ENCODE measurements at places on chromosomes 16 and 17.

- no peak for DNase-seq
Observed at GRCh38 chr17:73194514-73195222, 1.8 kb downstream of the COG1 start.

DNA sequence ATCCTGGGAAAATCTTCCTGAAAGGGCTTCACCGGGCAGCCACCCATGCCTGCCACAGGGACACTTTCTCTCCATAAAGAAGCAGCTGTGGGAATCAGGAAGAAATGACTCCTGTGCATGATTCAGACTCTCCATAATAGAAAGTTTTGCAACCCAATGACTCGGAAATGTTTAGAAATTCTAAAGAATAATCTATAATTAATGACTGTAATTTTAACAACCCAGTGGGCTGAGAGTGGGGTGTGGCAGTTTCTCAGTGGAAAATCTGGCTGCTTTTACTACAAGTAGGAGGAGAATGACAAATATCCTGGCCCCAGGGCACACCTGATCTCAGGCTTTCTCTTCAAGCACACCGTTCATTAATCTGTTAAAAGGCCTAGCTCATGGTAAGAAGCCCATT is 25.7 kb downstream of the IRF8 start:
- no peak for DNase-seq

GRCh38 chr16:31479751-31480150 is 3.2 kb upstream of the SLC5A2 start:
- DNase-seq, result no peak

GRCh38 chr17:81550830-81551457 is 1.2 kb downstream of the FAAP100 start:
- no peak for DNase-seq

- no peak for DNase-seq
Observed at GRCh38 chr17:32861981-32862380, 14.9 kb downstream of the MYO1D start.

GRCh38 chr17:50181144-50181543 is 15.3 kb downstream of the SGCA start:
- DNase-seq, result no peak

GRCh38 chr17:75131278-75132017 is at the start of gene NT5C:
Gene NT5C (minus strand): TSS chr17:75131742. CDS start chr17:75131707, 35 bp downstream.
- DNase-seq, result peak; percentile 52

GRCh38 chr17:13569398-13570123 is 32.2 kb downstream of the HS3ST3A1 start:
- no peak for DNase-seq

DNA sequence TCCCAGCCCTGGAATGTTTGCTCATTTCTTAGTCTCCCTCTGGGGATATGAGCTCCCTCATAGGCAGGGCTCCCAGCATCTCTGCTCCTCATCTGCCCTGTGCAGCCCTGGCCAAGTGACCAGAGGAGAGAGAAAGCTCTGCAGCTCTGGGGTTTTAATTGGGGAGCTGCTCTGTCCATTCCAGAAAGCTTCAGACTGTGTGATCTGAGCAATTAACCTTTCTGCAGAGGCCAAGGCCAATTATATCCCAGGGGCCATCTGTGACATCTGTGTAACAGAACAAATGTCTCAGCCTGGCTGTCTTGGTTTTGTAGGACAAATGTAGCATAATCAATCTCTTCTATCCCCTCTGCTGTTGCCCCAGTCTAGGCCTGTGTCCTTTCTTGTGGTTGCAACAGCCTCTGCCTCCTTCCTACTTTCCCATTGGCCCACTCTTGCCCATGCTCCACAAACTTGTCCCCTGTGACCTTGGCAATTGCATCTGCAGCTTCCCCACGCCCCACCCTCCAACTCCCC is 156.0 kb downstream of the GSG1L start:
- no peak for DNase-seq

DNA sequence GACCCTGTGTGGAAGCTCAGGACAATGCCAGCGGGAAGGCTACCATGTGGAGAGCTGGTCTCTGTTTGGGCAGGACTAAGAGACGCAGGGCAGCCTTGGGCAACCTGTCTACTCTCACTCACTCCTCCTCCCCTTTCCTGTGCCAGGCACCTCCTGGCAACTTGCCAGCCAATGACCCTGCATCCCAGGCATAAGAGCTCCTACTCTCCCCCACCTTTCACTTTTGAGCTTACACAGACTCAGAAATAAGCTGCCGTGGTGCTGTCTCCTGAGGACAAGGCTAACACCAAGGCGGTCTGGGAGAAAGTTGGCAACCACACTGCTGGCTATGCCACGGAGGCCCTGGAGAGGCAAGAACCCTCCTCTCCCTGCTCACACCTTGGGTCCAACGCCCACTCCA is 2.6 kb downstream of the HBM start:
- no peak for DNase-seq

- no peak for DNase-seq
Observed at GRCh38 chr17:63774141-63774968, at the start of gene DDX42. Gene DDX42 (plus strand): TSS chr17:63774170. CDS start chr17:63787050, 12,880 bp downstream.

DNA sequence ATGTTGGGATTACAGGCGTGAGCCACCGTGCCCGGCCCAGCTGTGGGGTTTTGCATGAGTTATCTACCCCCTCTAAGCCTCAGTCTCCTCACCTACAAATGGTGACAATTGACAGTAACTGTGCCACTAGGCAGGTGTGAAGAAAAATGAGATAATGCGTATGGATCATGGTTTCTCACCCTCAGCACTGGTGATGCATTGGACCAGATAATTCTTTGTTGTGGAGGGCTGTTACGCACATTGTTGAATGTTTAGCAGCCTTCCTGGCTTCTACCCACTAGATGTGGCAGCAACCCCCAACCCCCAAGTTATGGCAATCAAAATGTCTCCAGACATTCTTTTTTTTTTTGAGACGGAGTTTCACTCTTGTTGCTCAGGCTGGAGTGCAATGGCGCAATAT is 9.0 kb upstream of the HAPSTR1 start:
- no peak for DNase-seq

DNA sequence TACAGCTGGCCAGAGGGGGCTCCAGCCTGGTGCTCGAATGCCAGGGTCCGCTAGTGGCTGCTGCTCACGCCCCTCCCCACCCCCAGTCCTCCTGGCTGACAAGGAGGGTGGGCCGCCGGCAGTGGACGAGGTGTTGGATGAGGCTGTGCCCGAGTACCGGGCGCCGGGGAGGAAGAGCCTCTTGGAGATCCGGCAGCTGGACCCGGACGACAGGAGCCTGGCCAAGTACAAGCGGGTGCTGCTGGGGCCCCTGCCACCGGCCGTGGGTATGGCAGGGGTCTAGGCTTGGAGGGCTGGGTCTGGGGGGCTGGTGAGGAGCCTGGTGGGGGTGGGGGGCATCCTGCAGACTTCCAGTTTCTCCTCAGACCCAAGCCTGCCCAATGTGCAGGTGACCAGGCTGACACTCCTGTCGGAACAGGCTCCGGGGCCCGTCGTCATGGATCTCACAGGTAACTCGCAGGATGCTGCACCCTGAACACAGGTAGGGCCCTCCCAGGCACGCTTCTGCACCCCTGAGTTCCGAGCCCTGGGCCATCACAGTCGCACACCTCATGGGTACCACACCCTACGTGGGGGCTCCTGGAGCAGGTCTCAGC is 1.2 kb upstream of the PDIA2 start:
- no peak for DNase-seq

- peak; percentile 47 for DNase-seq
Observed at GRCh38 chr16:89581045-89581695, 5.6 kb downstream of the CPNE7 start.

DNA sequence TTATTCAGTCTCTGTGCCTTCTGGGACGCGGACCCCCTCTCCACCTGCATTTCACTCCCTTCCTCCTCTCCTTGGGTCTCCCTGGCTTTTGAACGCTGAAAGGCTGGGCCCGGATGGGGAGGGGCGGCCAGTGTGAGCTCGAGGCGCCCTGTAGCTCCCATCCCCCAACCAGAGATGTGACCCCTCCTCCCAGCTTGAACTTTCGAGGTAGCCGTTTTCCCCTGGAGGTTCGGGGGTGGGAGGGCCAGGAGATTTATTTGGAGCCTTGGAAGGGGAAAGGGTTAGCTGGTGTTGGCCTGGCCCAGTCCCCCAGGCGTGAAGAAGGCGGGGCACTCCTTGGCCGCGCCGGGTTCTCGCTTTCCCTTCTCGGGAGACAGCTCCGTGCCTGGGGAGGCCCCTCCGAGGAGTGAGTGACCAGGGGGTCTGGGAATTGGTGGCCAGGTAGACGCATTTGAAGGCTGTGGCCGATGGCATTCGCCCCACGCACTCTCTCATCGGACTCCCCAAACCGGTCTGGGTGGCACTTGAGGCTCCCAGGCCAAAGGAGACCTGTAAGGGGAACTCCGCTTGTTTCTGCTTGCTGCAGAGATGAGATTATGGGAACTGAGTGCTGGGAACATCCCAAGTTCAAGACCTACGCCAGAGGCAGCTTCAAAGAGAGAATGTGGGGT is 942 bp downstream of the LDAF1 start:
- DNase-seq, result no peak

GRCh38 chr16:55338646-55339045 is 14.6 kb downstream of the IRX6 start:
- DNase-seq, result no peak

GRCh38 chr17:1197379-1197778 is 17.6 kb upstream of the ABR start:
- no peak for DNase-seq
